ENCODE measurements at places on chromosomes 12 and 14. TPM values are rescaled to one million over a fixed set of nuclear protein-coding genes. Genes with fewer than 3 reads are reported as not detected.

Gene KIF5A
- total RNA-seq = 2.4 TPM

Gene CISTR
- total RNA-seq = not detected

Gene IL26
- total RNA-seq = 8.1 TPM

Gene GTF2H3
- 66.1 TPM for total RNA-seq

Gene MUCL1
- total RNA-seq = not detected

Gene CGRRF1
- total RNA-seq = 8.5 TPM

Gene KICS2
- total RNA-seq = 14.9 TPM

Data from activated T-helper 1 cell treated with anti-CD3 and anti-CD28 coated beads, Interleukin-12 subunit alpha, Interleukin-12 subunit beta, Interleukin-2, Interleukin-4 antibody, amounts not matched to agents 30 ng/mL and 10 ng/mL and 1 ng/mL, durations not matched to agents 14 hours and 24 hours and 36 hours (primary cell).